H7 (cell line): ENCODE measurements at places on chromosomes 16 and 17.
A peak's percentile ranks its signal among the peaks of the same experiment; 100 is the strongest.

- peak; percentile 58 for DNase-seq
These were observed 81.1 kb downstream of the TBC1D16 start for GRCh38 chr17:79954281-79955166.

DNA sequence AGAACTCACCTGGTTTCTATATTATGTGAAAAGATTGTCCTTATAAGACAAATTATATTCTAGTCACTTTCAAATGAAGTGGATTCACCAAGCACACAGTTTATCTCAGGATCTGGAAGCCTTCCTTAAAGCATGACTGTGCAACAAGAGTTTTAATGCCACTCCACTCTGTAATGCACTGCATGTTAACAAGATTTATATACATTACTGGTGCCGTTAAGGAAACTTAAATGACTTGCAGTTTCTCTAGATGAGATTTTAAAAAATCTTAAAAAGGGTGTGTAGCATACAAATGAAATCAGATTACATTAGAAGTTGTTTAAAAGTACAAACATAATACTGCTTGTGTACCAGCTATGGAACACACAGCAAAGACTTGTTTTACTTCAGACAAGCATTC lies 150.8 kb downstream of the SNX11 start:
- DNase-seq = no peak

GRCh38 chr17:56596691-56597494 lies 3.4 kb downstream of the NOG start:
- peak; percentile 84 for DNase-seq

GRCh38 chr17:30961209-30962188 lies 9.3 kb upstream of the RNF135 start:
- peak; percentile 47 for DNase-seq

DNA sequence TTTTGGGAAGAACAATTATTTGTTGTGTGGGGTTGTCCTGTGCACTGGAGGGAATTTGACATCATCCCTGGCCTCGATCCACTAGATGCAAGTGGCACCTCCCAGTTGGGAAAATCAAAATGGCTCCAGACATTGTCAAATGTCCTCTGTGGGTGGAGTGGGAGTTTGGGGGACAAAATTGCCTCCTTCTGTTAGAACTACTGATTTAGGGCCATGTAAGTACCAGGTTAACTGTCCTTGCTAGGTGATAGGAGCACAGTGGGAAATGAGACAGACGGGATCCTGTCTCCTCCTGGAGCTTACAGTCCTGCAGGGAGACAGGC lies 56.8 kb downstream of the ARHGAP23 start:
- no peak for DNase-seq

DNA sequence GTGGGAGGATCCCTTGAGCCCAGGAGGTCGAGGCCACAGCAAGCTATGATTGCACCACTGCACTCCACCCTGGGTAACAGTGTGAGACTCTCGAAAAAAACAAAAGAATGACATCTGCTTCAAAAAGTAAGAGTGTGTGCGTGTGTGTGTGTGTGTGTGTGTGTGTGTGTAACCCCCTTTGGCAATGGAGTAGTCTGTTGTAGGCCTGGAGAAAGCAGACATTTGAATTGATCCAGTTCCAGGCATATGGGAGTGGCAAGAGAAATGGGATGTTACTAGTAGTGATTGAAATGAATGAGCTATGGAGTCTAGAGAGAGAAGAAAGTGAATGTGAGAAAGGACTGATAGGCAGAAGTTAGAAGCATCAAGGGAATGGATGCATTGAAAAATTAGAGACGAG lies 9.9 kb downstream of the CASC3 start:
- DNase-seq = no peak

DNA sequence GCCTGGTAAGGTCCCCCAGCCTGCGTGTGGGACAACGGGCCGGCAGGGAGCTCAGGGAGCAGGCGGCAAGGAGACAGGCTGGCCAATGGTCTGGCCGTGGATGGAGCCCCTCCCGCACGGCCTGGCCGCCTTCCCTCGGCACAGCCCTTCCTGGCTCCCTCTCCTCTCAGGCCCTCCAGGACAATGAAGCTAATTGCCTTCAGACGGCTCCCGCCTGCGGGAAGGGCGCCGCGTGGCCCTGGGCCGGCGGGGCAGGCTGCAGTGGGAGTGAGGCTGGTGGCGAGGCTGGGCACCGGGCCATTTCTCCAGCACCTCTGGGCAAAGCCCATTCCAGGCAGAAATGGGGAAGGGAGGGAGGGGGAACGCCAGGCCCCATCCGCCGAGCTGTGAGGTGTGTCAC lies 50.9 kb downstream of the ENGASE start:
- DNase-seq = peak; percentile 79

DNA sequence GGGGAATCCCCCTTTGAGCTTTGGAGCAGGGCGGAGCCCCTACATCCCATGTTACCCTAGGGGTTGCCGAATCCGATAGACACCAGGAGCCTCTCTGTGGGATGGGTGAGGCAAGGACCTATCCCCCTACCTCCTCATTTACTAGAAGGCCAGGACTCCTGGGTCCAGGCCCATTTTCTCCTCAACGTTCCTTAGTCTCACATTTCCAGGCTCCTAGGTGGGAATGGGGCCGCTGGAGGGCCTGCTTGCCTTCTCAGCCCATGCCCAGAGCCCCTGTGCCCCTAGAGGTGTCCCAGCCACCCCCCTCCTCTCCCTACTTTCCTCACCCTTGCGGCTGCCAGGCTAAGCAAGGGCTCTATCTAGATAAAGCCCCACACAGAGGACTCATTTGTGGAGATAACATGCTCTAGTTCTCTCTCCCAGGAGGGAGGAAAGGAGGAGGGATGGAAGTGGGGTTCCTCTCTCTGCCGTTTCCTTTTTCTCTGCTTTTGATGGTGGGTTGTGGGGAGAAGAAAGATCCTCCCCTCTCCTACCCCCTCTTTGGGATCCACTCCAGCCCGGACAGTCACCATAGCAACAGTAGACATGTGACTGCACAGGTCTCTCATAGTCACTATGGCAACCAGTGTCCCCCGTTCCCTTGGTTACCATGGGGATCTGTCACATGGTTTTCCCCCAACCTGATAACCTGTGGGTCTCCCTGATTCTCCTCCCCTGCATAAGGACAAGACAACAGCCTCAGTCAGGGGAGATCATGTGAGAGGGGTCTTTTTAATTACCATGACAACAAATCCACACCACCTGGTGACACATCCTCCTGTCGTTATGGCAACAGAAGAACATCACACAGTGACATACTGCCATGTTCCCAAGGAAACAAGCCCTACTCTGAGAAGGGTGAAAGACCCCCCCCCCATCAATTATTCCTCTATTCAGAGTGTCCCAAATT lies 5.2 kb downstream of the CACNA1G start:
- peak; percentile 85 for DNase-seq

- no peak for DNase-seq
These were observed 17.2 kb upstream of the SNTB2 start for GRCh38 chr16:69169607-69170352.

GRCh38 chr17:58436805-58437239 lies 19.5 kb upstream of the RNF43 start:
- DNase-seq = no peak

DNA sequence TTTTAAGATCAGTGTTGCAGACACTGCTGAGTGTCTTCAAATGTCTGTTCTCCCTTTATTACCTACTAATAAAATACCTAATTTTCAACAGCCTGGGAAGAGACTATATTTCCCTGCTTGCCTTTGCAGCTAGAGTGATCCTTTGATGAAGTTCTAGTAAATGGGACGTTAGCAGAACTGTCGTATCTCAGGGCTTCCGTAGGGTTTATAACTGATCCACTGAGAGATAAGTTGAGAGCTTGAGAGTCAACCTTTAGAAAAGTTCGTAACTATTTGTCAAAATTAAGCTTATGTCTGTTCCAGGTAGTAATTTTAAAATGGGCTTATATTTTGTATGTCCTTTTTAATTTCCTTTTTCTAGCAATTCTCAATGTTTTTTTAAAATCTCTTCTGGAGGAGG lies 527.0 kb downstream of the MAF start:
- DNase-seq = no peak

- no peak for DNase-seq
These were observed 18.6 kb downstream of the ALOX12B start for GRCh38 chr17:8068736-8069586.

DNA sequence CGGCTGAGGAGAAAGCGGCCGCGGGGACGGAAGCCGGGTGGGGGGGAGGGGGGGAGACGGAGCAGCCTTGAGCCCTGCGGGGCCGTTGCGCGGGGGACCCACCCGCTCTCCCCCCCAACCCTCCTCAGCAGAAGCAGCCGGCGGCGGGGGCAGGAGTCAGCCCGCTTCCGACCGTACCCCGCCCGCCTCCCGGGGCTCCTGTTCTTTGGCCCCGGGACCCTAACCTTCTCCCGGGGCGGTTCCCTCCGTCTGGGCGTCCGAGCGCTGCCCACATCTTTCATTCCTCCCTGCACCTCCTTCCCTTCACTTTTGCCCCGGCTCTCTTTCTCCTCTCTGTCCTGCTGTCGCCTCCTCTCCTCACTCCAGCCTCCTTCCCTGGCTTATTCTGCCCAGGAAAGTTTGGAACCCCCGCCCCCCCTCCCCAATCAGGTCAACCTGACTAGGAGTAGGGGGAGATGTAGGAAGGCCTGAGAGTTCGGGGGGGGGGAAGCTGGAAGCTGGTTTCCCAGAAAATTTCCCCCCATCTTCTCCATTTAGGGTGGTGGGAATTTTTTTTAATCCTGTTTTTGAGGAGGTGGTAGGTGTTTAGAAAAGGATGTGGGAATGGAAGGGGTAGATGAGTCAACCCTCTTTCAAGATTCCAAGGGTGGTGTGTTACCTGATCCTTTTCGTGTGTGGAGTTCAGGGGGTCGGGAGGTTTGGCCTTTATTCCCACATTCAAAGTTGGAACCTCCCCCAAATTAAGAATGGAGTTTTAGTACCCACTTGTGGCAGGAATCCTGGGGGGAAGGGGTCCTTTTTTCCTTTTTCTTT lies 427 bp upstream of the NLK start:
- DNase-seq = peak; percentile 33

GRCh38 chr17:79183293-79184158 lies 108.9 kb downstream of the ENGASE start:
- peak; percentile 98 for DNase-seq

DNA sequence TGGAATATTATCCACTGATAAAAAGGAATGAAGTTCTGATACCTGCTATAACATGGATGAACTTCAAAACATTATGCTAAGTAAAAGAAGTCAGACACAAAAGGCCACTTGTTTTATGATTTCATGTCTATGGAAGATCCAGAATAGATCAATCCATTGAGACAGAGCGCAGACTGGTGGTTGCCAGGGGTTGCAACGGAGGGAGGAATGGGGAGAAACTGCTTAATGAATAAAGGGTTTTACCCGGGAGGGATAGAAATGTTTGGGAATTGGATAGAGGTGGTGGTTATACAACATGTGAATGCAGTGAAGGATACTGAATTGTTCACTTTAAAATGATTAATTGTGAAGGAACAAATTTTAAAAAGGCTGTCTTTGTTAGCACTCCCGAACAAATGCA lies 30.2 kb downstream of the WDR59 start:
- DNase-seq = no peak

DNA sequence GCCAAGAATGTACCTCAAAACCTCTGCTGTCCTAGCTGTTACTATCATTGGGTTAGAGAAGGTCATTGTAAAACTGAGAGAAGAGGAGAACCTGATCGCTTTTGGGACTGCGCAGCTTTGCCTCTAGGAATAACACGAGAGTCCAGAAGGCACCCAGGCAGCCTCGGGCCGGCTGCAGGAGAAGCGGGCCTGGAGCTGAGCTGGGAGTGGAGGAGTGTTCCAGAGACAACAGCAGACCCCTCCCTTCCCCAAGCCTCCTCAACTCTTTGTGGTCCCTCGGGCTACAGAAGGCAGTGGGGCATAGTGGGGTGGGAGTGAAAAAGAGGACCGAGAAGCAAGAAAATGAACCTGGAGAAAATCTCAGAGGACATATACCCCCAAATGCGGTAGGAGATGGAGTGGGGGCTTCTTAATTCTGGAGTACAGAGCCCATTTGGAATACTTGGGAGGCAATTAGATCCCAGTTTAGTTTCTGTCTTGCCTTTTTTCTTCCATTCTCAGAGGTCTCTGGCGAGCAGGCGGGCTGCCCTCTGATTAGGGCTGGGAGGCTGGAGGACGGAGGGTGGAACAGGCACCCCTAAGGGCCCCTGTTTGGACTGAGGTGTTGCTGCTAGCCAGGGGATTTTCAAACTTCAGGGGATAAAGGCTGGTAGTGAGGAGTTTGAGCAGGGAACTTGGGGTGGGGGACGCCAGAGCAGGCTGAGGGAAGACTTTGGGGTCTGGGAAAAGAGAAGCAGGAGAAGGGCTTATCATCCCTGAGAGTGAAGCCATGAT lies 13.3 kb upstream of the HOXB2 start:
- no peak for DNase-seq

GRCh38 chr16:11211977-11212797 lies 43.8 kb downstream of the SOCS1 start:
- peak; percentile 63 for DNase-seq

DNA sequence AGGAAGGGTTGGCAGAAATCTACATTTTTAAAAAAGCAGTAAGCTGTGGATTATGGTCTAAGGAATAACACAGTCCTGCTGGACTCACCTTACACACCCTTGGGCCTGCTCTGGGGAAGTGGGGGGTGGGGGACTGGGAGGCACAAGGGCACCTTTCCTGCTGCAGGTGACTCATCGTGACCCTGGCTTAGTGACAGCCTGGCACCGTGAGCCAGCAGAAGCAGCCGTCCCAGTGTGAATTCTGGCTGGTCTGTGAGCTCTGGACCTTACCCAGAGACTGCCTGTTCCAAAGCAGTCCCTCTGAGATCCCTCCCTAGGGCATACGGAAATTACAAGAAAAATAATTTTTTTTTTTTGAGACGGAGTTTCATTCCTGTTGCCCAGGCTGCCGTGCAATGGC lies 4.2 kb upstream of the CRK start:
- DNase-seq = peak; percentile 41

GRCh38 chr16:55277536-55277935 lies 46.5 kb upstream of the IRX6 start:
- DNase-seq = no peak

- DNase-seq = peak; percentile 71
These were observed 24.9 kb downstream of the CDRT15 start for GRCh38 chr17:14211801-14212200.

GRCh38 chr17:5561736-5562571 lies 22.4 kb downstream of the NLRP1 start:
- DNase-seq = no peak

- DNase-seq = no peak
These were observed 146.2 kb upstream of the ZKSCAN2 start for GRCh38 chr16:25403852-25404251.

- DNase-seq = peak; percentile 69
These were observed 17.2 kb downstream of the TMEM114 start for GRCh38 chr16:8572919-8573724.

DNA sequence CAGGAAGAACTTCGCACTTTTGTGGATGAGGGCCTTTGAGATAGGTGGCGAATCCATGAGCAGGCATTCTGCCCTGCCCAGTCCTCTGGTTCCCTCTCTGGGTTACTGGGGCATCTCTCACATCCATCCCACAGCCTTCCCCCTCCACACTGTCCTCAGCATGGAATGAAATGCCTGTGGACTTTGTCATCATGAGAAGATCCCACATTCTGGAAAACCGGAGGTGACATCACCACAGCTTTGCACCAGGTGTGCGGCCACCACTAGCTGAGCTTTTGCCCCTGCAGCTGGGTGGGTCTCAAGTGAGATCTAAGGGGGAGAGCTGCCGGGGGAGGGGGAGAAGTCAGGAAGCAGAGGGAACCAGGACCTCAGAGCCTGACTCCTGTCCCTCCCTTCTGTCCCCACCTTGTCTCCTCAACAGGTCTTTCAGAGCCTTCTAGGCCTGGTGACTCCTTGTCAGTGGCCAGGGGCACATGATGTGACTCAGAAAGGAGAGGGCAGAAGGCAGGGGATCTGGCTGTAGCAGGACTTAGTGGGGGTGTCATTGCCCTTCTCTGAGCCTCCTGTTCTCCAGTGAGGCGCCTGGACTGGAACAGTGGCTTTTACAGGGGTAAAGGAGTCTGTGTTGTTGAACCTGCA lies 40.0 kb upstream of the DLX4 start:
- peak; percentile 40 for DNase-seq

- no peak for DNase-seq
These were observed 74.5 kb downstream of the MYH10 start for GRCh38 chr17:8556074-8556473.
